Stomach (tissue), 19 donors: ENCODE measurements at places on chromosomes 11 and 22. TPM values are rescaled to one million over a fixed set of nuclear protein-coding genes. Genes with fewer than 3 reads are reported as not detected.

Gene KDM4E
- not detected for total RNA-seq

Gene SERGEF
- total RNA-seq: 158 TPM

Gene NELL1
- 15.4 TPM for total RNA-seq

Gene CD44
- 229 TPM for total RNA-seq

Gene ESAM
- total RNA-seq: 4.1 TPM

Gene CDK2AP2
- total RNA-seq: 68.3 TPM

Gene FAT3
- 54.3 TPM for total RNA-seq

Gene CD6
- not detected for total RNA-seq
